ENCODE measurements at places on chromosomes 4 and X.
A peak's percentile ranks its signal among the peaks of the same experiment; 100 is the strongest.

DNA sequence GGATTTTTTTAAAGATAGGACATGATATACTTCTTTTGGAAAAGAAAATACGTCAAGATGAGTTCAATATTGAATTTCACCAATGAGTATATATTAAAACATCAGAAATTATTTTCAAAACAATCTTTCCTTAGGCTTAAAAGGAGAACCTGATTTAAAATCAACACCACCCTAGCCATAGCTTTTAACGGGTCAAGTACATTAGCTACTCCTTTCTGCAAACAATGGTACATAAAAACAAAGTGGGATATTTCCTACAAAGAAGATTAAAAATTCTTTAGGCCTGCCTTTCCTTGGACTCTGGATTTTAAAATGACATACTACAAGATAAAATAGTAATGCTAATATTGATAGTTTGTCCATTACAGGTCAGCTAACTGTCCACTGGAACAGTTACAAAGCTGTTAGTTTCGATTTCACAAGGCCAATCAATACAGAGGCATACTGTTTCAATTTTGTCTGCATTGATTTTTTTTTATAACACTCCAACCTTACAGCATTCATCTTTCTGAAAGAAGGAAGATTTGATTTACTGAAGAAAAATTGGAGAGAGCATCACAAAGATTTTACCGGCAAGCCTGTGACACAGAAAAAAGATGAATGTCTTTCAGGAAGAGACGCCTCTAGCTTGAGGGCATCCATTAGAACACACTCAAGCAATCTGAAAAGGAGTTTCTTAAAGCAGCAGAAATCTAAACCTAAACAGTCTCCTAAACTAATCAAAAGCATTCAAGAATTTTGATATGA, 97.2 kb downstream of the MAB21L2 start:
- no peak for DNase-seq

- DNase-seq = no peak
Measured at GRCh38 chrX:68419975-68420374, 13.3 kb downstream of the OPHN1 start.

- DNase-seq = no peak
Measured at GRCh38 chr4:83661359-83661758, 125.5 kb downstream of the GPAT3 start.

- no peak for DNase-seq
Measured at GRCh38 chr4:82626251-82626868, 64.6 kb upstream of the TMEM150C start.

DNA sequence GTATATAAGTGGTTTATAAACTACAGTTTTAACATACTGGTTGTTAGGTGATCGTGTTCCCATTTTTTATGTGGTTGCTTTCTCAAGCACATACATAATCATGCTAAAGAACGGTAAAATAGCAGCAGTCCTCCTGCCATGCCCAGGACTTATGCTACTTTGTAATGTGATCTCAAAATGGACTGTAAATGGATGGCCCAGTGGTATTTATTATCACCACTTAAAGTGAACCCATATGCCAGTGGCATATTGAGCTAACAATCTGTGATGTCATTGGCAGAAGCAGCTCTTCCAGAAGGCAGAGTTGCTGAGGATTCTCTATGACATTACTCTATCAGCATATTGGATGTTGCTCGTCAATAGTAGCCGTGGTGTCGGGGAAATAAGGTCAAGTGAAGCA, 28.6 kb downstream of the ANK2 start:
- DNase-seq = no peak

DNA sequence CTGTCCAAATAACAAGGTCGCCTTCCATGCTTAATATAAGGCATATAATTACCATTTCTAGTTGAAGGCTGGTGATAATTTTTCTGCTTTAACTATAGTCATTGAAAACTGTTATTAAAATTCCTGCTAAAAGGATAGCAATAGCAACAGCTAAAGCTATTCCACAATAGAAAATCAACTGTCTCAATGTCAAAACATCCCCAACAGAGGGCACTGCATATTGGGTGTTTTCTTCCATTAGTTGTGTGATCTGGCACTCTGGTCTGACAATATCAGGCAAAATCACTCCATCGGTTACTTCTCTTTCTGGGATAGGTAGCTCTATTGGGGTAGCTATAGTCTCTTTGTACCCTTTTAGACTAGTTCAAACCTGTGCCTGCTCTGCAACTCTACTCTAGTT, 53.5 kb downstream of the TMPRSS11F start:
- DNase-seq = no peak

DNA sequence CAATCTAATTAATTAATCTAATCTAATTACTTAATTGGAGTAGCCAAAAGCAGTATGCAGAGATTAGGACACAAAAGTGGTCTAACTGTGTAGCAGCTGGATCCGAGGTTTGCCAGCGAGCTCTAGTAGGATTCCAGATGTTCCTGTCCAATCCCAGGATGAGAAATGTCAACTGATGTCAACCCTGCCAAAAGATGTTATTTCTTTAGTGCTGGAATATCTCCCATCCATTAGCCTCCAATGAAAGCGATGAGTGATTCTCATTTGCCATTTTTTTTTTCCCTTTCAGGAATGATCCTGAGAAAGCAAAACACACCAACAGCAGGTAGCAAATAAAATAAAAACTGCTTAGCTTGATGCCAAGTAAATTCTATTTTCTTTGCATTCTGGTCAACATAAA, 372.9 kb downstream of the STIM2 start:
- DNase-seq = no peak

DNA sequence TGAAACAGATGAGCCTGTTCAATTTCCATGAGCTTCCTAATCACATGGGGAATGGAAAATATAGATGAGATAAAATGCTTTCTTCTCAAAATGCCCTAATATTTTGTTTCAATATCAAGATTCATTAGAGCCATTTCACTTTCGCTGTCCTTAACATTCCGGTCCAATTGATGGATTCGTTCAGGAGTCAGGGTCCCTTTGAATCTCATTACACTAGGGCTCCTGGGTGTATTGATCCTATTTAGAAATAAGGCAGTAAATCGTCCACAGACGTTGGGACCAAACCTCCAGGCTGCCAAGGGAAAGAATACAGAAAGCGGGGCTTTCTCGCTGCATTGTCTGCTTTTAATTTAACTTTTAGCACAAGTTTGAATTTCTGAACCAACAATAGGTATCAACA, 20.6 kb upstream of the CRMP1 start:
- no peak for DNase-seq

DNA sequence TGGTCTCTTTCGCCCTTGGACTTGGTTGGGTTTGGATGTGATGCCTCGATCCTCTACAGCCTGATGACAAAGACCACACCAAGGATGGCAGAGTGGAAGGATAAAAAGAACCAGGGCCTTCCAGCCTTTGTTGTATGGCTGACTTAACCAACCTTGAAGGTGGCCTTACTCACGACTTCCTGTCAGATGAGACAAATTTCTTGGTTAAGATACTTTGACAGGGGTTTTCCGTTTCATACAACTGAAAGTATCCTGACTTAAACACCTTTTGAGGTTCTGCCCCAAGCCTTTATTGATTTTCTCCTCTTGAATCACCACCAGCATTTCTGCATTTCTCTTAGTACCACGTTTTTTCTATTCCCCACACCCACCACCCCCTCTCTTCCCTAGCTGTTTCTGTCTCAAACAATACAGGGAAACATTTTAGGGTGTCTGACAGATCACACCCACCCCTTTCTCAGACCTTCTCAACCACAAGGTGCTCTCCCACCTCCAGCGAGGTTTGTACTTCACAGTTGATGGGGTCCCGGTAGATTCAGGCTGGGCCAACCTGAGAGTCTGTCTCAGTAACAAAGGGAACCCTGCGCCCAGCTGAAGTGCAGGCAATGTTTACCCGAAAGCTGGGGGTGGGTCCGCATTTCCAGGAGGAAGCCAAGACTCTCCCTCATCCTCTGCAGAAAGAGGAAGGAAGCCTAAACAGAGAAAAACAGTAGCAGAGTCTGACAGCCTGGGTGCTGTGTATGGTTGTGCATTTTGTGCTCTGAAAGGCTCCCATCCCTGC, 5.0 kb upstream of the TSPAN5 start:
- DNase-seq = no peak

GRCh38 chr4:7160439-7160838, 31.9 kb upstream of the SORCS2 start:
- DNase-seq = no peak

- peak; percentile 12 for DNase-seq
Measured at GRCh38 chr4:183960046-183960420, 54.9 kb downstream of the STOX2 start.

- DNase-seq = no peak
Measured at GRCh38 chrX:17535229-17535628, 160.2 kb downstream of the NHS start.

DNA sequence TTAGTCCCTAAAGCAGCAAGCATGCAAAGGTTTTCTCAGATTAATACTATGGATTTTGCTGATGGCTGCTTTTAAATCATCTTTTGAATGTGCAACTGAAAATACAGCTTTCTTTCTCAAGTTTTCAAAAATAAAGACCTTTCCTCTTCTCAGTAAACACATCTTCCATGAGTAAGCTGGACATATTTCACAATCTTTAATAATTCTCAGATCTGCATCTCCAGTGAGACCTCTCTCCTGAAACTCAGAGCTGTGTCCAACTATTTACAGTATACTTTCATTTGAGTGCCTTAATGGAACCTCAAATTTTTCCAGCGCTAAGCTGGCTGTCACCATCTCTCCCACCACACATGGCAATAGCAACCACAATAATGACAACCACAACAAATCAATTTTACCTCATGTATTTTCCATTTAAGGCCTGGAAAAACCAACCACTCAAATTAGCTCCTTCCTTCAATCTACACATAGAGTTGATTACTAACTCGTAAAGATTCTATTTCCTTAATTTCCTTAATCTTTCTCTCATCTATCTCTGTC, 192.4 kb upstream of the RPL34 start:
- DNase-seq = peak; percentile 27

- no peak for DNase-seq
Measured at GRCh38 chr4:37659696-37660095, 26.5 kb downstream of the RELL1 start.

- DNase-seq = peak; percentile 16
Measured at GRCh38 chrX:133921764-133922389, 63.5 kb downstream of the GPC3 start.

GRCh38 chr4:144757969-144758368, 112.0 kb downstream of the HHIP start:
- no peak for DNase-seq

DNA sequence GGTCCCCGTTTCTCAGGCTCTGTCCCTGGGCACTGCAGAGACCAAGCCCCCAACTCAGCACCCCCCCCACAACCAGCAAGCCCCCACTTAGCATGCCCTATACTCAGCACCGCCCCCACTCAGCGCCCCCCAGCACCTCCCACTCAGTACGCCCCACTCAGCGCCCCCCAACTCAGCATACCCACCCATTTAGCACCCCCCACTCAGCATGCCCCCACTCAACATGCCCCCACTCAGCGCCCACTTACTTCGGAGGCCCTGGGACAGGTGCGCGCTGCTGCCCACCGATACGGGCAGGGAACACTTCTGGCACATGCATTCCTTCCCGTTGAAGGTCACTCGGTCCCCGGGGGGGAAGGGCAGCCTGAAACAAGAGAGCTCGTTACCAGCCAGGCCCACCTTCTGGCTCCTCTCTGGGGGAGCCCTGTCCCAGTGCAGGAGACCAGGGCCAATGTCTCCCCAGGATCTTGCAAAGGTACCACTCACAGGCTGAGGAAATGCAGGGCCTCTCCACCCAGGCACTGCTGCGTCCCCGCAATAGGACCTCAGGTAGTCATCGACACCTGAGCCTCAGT, 70.6 kb downstream of the ABLIM2 start:
- DNase-seq = no peak

- DNase-seq = no peak
Measured at GRCh38 chrX:120739300-120739699, 109.4 kb upstream of the C1GALT1C1 start.

DNA sequence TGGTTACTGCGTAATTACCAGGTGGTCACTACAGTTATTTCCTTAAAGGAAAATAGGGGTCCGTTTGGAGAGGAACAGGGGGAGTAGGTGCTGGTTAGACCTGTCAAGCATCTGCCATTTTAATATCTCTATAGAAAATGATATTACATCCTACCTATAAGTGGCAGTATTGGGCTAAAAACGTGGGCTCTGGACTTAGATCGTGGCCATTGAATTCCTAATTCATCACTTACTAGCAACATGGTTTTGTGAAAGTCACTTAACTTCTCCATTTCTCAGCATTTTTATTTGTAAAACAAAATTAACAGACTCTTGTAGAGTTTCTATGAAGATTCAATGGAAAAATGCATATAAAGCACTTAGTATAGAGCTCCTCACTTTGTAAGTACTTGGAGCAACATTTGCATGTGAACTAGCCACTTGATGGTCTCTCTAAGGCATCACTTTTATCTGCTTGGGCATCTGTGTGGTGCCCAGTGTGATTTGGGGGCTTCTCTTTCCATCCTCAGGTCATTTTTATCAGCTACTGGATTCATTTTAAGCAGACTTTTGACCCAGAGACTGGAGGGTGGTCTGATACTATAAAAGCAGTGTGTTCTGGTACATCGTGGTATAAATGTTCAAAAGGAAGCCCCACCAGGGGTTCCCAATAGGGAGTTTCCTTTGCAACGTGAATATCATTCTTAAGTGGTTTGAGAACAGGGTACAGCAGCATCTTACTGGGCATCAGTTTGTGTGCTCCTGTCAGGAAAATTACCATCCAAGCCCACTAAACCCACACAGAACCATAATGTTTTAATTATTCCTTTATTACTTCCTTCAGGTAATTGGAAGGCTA, 42.7 kb upstream of the RASSF6 start:
- DNase-seq = peak; percentile 74

Measured in AG10803 (cell line).